ENCODE measurements at places on chromosomes 1 and 21.

- no peak for DNase-seq
Observed at GRCh38 chr1:214319938-214320337, 39.0 kb downstream of the SMYD2 start.

- no peak for DNase-seq
Observed at GRCh38 chr1:77994117-77994705, 10.5 kb upstream of the DNAJB4 start.

- DNase-seq = no peak
Observed at GRCh38 chr1:64975127-64975526, 8.8 kb upstream of the JAK1 start.

DNA sequence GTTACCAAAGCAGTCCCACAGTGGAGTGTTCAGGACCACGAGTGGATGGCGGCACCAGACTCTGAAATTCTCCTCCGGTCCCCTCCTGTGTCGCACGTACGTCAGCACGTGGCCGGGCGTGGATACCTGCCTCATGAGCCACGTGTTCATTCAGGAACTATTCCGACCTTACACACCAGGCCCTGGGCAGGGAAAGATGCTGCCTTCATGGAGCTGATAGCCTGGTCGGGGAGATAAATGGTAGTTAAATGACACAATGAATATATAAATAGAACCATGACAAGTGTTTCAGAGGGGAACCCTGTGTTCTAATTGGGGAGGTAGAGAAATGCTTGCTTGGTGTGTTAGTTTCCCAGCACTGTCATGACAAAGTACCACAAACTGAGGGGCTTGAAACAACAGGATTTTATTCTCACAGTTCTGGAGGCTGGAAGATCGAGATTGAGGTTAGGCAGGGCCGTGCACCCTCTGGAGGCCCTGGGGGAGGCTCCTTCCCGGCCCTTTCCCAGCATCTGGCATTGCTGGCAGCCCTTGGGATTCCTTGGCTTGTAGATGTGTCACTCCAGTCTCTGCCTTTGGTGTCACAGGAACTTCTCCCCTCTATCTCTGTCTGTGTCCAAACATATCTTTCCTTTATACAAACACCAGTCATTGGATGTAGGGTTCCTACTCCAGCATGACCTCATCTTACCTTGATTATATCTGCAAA, 28.9 kb upstream of the GPR137B start:
- peak; percentile 53 for DNase-seq

DNA sequence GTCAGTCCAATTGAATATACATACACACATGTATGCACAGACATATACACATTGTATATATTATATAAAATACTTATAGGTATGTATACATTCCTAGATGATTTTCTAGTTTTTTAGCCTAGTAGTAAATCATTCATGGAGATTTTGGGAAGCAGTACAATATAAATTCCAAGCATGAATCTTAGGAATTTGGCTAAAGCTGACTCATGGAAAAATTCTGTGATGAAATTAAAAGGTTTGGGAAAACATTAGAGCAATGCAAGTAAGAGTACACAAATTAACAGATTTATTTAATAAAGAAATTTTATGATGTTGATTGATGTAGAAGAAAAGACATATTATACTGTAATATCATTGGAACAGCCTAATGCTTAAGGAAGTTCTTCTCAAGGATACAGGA, 43.7 kb upstream of the PTGFR start:
- DNase-seq = no peak

DNA sequence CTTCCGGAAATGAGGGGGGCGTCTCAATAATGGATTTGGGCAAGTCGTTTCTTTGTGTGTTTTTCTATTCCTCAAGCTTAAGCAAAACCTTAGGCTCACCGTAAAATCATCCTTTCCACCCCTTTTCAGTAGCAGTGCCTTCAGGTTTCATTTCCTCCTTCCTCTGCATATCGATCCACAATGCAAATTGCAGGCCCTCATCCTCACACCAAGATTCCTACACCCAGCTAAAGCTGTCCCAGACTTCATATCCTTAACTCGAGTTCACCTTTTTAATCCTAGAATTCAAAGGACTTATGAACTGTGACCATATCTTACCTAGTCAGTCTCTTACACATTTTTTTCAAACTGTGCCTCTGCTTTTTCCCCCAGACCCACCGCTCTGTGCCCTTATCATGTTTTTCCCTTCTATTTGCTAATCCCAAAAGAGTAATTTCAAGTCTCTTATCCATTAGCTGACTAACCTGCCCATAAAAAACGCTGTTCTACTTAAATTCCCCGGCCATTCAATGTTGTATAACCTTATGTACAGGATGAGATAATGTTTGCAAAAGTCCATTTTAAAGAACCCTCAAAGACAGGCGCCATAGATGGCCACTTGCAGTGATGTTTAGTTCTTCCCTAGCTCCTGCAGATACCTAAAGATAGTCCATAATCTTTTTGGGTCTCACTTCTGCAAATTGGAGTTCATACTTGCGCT, 1.5 kb downstream of the AKIRIN1 start:
- DNase-seq = no peak

DNA sequence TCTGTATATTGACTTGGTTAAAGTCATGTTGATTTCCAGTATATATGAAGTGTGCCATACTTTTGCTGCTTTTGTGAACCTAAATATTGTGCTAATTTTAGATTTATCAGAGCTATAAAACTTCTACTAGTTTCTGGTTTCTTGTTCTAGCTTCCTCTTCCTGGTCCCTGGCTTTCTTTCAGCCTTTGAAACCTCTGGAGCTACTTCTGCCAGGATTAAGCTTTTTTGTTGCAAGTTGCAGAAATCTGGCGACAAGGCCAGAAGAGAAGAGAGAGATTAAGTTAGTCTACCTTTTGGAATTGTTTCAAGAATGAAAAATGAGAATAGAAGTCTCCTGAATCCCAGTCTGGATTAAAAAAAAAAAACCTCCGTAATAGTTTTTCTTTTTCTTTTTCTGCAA, 13.5 kb downstream of the RNF2 start:
- no peak for DNase-seq

- DNase-seq = no peak
Observed at GRCh38 chr1:200369131-200369530, 40.7 kb downstream of the ZNF281 start.

GRCh38 chr1:37513795-37514349, 694 bp downstream of the MEAF6 start:
- DNase-seq = peak; percentile 85

All from activated CD4-positive, alpha-beta T cell treated with anti-CD3 and anti-CD28 coated beads, Interleukin-2, amount 10 ng/mL, durations not matched to agents 24 days and 14 days (primary cell).